ENCODE measurements at places on chromosomes 1 and 21.

GRCh38 chr1:89525169-89525855 is 683 bp downstream of the LRRC8B start:
- DNase-seq: no peak

DNA sequence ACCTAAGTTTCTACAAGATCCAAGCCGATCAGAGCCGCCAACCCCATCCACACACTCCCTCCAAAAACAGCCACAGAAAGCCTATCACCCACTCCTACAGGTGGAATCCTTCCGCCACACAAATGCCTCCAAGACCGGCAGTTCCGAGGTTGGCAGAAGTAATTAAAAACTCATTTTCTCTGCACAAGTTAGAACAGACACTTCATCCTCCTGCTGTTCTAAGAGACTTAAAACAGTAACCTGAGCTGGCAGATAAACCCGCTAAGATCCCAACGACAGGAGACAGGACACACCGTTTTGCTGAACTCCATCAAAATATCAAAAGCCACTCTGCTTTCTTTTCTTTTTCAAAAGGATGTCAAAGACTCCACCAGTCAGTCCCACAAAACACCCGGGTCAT is 2.8 kb downstream of the SSBP3 start:
- no peak for DNase-seq

DNA sequence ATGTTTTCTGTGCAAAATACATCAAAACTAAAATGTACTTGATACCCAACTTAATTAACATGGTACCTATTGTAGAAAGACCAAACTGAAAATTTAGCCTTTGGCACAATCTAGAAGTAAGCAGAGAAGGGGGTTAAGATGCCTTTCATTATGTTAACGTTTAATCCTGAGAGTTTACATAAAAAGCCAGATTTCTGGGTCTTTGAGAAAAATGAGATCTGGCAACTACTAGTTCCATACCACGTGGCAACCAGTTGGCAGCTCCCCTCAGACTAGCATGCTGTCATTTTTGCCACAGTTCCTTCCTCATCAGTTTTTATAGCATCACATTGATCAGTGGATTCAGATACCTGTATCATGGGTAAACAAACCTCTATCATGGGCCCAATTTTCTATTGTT is 1.5 kb downstream of the RO60 start:
- DNase-seq: no peak

- no peak for DNase-seq
Measured at GRCh38 chr1:84159533-84160240, 15.6 kb downstream of the PRKACB start.

GRCh38 chr21:45014747-45015468 is 59.5 kb upstream of the ADARB1 start:
- no peak for DNase-seq

DNA sequence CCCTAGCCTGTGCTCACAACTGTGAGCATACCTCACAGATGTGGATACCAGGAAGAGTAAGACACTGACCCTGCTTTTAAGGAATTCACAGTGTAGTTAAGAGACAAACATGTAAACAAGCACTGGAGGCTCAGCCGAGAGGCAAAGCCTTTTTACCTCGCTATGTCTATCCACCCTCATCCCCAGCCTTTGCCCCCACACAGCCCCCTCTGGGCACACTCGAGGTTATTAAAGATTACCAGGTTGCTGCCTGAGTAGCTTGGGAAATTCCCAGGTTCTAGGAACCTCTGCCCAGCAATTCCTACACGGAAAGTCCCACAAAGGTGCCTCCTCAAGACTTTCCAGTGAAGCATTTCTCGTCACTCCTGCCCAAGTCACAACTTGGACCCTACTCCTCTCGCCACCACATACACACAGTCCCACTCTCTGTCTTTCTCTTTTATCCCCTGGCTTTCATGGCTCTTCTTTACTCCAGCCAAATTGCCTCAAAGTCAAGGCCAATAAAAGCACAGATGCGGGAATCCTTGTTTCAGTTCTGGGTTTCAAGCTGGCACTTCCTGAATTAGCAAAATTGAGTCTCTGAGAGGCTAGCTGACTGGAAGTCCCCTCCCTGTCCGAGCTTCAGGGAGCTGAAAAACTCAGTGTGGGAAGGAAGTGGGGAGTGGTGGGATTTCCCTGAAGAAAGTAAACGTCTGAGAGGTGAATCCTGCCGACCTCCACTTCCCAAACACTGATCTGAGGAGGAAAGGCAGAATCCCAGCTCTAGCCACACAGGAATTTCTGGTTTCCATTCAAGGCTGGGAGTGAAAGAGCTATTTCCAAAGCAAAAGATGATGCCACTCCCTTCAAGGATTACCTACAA is 7.6 kb downstream of the DENND2D start:
- DNase-seq: no peak

- DNase-seq: no peak
Measured at GRCh38 chr1:106924360-106924759, 132.1 kb upstream of the PRMT6 start.

DNA sequence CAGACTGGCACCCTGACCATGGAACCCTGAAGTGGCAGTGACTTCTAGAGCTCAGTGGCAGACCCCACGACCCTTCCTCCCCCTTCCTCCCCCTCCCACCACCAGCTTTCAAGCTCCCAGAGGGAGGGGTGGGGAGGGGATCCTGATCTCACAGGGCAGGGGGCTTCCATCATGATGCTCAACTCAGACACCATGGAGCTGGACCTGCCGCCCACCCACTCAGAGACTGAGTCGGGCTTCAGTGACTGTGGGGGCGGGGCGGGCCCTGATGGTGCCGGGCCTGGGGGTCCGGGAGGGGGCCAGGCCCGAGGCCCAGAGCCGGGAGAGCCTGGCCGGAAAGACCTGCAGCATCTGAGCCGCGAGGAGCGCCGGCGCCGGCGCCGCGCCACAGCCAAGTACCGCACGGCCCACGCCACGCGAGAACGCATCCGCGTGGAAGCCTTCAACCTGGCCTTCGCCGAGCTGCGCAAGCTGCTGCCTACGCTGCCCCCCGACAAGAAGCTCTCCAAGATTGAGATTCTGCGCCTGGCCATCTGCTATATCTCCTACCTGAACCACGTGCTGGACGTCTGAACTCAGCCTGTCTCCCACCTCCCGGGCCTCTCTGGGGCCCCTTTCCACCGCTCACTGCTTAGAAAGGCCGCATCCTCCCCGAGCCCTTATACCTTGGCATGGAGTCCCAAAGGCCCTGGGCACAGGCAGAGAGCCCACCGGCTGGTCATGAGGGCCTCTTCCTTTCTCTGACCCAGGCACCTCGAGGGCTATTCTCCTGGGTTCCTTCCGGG is 3.9 kb downstream of the NHLH1 start:
- DNase-seq: no peak

DNA sequence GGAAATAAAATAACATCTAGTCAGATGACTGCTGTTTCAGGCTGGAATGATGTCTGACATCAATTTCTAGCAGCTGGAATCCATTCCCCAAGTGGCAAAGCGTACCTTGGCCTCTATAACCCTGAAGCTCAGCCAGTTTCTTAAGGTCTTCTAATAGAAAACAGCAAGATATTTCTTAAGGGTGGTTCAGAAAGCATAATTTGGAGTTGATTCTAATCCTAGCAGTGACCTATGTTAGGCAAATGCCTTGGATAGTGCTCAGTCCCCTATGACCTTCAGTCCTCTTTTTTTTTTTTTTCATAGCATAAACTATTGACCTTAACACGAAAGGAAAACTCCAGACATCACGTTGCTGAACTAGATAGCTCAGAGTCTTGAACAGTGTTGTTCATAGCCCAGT is 56.5 kb downstream of the LAMC2 start:
- no peak for DNase-seq

GRCh38 chr1:115782571-115783281 is 14.2 kb upstream of the CASQ2 start:
- no peak for DNase-seq

DNA sequence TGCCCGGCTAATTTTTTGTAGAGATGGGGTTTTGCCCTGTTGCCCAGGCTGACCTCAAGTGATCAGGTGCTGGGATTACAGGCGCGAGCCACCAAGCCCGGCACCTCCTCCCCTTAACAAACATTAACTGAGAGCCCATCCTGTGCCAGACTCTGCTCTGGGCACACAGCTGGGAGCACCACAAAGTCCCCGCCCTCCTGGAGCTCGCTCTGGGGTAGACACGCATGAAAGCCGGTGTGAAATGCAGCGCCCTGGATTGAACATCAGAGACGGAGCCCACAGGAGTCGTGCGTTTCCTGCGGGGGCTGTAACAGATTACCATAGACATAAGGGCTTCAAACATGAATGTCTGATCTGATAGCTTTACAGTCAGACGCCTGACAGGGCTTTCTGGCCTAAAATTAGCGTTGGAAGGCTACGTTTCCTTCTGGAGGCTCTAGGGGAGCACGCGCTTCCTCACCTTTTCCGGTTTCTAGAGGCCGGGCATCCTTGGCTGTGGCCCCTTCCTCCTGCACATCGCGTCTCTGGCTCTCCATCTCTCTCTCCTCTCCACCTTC is 14.3 kb downstream of the SLC27A3 start:
- DNase-seq: no peak

- DNase-seq: no peak
Measured at GRCh38 chr1:78070758-78071157, 25.0 kb downstream of the GIPC2 start.

- DNase-seq: no peak
Measured at GRCh38 chr1:68210027-68210426, 22.3 kb downstream of the WLS start.

DNA sequence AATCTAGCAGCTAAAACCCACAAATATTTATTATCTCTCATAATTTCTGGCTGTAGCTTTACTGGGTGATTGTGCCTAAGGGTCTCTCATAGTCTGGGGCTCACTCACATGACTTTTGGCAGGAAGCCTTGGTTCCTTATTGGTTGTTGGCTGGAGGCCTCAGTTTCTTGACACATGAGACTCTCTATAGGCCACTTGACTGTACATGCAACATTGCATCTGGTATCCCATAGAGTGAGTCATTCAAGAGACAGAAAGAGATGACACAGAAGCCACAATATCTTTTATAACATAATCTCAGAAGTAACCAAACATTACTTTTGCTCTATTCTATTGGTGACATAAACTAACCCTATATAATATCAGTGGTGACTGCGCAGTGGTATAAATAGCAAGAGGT is 128.5 kb upstream of the HNRNPU start:
- DNase-seq: no peak

DNA sequence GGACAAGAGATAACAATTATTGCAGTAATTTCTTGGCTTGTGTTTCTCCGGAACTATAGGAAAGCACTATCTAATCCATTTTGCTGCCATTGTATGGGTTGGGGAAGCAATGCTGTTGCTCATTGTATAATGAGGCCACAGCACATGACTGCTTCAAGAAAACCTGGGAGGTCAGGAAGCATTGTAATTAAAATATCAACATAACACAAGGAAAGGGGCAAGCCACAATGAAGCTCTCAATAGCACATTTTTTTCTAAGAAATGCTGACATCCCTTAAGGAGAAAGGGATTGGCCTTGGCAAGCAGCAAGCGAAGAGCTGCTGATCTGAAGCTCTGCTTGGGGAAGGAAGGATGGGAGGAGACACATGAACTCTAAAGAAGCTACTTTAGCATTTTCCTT is 44.0 kb downstream of the PLPP3 start:
- no peak for DNase-seq

DNA sequence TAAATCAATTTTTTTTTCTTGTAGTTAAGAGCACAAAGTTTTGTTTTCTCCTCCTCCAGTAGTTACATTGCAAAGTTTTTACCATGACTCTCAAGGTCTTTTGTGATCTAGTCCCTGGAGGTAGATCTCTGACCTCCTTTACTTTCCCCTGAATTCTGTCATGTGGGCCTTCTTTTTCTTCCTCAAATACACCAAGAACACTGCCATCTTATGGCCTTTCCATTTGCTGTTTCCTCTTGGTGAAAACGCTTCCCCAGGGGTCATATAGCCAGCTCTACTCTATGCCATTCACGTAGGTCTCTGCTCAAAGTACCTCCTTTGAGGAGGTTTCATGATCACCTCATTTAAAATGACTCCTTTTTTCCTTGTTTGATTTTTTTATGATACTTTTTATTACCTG is 2.7 kb downstream of the DDX20 start:
- DNase-seq: no peak

DNA sequence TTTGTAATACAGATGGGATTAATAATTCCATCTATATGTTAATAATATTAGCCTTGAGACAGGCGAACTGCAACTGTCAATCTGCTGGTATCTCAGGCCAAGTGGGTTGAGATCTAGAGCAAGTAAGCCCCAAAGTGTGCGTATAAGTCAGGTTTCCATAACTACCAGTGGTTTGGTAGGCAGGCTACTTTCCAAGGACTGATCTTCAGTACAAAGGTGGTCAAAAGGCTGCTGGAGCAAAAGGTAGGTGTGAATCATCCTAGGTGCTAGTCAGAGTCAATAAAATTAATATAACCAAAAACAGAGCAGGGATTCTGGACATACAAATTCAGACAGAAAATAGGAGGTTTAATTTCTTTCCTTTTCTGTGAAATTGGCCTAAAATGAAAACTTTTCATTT is 328.0 kb downstream of the TGFB2 start:
- no peak for DNase-seq

DNA sequence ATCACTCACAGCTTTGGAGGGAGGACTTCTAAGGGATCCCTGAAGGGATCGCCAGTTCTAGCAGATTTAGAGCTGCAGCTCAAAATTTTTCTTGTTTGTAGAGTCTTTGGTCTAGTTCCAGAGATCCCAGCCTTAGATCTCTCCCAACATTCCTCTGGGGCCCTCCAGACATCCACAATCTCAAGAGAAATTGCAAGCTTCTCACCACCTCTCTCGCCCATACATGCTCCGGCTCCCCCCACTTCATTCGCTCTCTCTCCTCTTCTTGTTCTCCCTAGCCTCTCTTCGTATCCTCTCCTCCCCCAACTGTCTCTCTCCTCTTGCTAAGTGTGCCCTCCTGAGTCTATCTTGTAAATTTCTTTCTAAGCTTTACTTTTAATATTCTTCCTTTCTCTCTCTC is 15.1 kb upstream of the TUT4 start:
- no peak for DNase-seq

DNA sequence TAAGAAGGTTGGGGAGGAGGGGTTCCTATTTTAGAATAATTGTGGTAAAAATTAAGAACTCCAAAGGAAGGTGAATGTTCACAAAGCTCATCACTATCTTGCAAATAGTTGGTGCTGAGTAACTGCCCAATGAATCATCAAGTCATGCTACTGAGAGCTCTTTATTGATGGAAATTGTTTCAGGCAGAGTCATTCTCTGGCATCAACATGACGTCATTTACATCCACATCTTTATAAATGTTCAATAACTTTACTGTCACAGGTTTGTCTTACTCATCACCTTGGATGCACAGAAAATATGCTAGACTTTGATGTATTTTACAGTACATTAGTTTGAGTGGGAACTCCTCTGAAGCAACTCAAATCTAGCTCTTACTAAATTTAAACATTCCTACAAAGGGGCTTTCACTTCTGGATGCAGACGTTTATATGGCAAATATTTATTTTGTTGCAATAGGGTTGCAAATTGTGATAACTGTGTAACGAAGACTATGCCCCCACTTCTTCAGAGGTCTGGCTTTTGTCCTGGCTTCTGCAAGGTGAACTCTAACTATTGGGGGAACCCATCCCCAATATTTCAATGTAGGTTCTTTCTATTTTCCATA is 273.7 kb upstream of the AJAP1 start:
- DNase-seq: no peak
